ENCODE measurements at places on chromosomes 6 and 20. TPM values are rescaled to one million over a fixed set of nuclear protein-coding genes. Genes with fewer than 3 reads are reported as not detected.

The HLA-DMB gene
- 20.0 TPM for total RNA-seq

DNA sequence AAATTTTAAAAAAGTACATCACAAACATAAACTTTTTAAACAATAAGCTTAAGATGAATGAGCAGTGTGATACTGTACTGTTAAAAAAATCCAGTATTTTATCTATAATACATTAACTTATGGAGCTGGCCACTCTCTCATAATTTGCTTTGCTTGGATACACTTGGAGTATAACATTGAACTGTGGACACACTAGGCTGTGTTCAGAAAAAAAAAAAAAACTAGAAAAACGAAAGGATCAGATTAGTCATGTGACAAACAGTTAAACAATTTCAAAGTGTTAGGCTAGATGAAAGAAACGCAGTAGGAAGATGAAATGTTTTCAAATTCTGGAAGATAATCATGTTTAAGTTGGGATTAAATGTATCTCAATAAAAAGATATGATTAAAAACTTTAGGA is 220.0 kb downstream of the GRIK2 start:
- DNase-seq = no peak

GRCh38 chr20:21798384-21798783 is 92.9 kb downstream of the PAX1 start:
- DNase-seq = no peak

DNA sequence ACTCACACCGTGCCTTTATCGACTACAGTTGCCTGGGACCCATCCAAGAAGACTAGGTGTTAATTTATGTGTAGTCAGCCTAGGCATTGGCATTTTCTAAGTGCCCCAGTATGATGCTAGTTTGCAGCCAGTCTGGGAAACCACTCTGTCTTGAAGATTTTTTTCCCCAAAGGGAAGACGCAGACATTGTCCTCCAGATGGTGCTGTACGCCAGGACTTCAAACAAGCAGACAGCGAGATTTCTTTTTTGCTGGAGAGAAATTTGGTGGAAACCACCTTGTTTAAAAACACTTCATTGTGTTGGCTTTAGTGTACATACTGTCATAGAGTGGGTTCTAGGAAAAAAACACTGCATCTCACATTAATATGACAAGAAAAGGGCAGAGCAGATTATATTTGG is 30.0 kb downstream of the ALDH5A1 start:
- DNase-seq = peak; percentile 24

DNA sequence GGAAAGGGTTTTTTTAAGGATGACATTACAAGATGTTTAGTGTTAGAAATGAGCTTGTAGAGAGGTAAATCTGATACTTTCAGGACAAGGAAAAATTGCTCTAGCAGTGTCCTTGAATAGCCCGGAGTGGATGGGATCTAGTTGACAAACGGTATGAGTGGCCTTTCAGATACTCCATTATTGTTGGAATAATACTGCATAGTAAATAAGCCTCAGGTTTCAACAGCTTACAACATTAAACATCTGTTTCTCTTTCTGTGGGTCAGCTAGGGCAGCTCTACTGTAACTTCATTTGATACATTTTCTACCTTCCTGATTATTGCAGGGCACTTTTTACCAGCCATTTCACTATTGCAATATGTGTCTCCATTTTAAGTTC is 118.0 kb downstream of the B3GAT2 start:
- DNase-seq = no peak

GRCh38 chr20:62357187-62357667 is 9.9 kb downstream of the LAMA5 start:
- DNase-seq = no peak

GRCh38 chr6:114108119-114109002 is 137.4 kb upstream of the HDAC2 start:
- DNase-seq = peak; percentile 42

DNA sequence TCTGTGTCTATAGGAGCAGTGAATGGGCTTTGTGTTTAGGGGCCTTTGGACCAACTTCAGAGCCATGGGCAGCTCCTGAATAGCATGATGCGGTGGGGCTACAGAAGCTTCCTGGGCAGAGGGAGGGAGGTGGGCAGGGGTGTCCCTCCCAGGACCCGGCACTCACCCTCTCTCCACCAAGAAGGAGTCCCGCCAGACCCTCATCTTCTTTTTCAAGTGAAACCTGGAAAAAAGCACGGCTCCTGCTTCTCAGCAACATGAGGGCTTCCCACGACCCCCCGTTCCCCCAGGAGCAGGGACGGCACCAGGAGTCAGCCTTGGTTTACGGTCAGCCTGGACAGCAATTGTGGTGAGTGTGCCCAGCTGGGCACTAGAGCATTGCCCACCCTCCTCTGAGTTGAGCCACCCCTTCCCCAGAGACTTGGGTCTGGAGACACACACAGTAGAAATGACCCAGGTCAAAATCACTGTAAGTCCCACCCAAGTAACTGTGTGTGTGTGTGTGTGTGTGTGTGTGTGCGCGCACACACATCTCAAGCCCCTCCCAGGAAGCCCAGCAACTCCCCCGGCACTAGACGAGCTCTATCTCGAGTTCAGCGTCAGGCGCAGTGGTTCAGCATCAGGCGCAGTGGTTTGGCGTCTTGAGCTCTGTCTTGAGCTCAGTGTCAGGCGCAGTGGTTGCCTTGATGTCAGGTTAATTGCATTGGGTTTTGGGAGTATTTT is 108.2 kb downstream of the SULF2 start:
- DNase-seq = no peak
